ENCODE measurements at places on chromosomes 12 and 14.

- DNase-seq: peak; percentile 38
Measured at GRCh38 chr14:70052990-70053389, 135.8 kb downstream of the SLC8A3 start.

GRCh38 chr12:91572869-91573268 lies 390.3 kb upstream of the DCN start:
- no peak for DNase-seq

DNA sequence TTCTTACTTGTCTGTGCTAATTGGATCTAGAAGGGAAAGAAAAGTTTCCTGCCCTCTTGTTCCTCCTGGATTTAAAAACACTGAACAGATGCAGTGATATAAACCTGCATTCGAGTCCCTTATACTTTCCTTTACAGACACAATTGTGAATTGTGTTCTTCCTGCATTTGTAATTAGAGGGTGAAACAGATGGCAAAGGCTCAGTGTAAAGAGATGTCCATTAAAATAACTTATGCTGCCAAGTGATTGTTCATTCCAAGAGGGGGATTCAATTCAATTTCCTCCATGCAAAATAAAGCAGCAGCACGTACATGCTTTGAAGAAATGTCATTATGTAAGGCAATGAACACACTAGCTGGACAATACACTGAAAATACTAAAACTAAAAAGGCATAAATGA lies 248.3 kb upstream of the LRIG3 start:
- no peak for DNase-seq

DNA sequence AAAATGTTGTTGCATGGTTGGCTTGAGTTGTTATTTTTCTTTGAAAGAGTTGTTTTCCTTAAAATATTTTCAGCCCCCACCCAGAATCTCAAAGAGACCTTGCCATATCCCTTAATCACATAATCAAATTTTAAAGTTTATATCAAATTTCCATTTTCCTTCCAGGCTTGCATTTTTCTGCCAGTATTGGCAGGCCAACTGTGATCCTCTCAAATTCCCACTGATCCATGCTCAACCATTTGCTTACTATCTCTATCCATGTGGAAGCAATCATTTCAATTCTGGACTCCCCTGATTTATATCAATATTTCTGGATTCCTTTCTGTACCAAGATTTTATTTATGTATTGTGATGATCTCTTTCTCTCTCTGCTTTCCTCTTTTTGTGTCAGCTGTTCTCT lies 64.2 kb upstream of the PYGL start:
- DNase-seq: no peak

- DNase-seq: peak; percentile 50
Measured at GRCh38 chr14:60945984-60946383, 34.9 kb downstream of the TRMT5 start.
